ENCODE measurements at places on chromosomes 5 and 9.

DNA sequence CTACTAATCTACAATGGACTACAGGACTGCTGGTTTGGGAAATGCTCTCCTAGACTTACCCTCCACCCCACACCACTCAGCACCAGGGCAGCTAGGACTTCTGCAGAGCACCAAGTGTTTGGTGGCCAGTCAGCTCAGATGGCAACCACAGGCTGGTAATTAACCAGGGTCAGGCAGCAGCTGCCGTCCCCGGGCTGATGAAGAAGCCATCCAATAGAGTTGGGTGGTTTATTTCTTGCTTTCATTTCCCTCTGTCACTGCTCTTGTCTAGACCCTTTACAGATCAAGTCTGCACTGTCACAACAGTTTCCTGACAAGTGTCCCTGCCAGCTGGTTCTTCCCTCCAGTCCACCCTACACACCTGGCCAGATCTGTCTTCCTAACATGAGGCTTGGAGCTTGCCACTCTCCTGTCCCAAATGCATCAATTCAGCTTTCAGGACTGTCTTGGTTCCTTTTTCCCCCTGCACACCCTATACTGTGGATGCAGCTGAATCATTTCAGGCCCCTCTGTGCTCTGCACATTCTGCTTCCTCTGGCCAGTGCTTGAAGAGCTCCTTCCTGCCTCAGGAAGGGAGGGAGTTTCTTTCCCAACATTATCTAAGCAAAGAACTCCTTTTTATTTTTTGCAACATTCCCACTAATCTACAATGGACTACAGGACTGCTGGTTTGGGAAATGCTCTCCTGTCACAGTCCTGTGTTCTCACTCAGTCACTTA lies 30.2 kb upstream of the HSPA9 start:
- no peak for DNase-seq

DNA sequence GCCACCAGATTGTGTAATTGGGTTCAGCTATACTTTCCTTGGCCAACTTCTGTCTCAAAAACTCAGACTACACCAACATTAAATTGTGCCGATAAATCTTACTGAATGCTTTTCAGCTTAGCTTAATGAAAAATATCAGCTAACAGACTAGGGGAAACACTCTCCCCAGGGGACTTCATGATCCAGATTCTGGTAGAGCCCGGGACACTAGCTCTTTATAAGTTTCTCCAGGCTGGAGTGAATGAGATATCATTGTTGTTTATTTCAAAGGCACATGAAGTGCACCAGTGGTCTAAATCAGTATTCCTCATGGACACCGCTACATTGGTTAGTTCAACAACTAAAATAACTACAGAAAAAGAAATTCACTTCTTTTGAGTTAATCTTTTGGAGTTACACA lies 10.5 kb upstream of the LHFPL2 start:
- DNase-seq: no peak

DNA sequence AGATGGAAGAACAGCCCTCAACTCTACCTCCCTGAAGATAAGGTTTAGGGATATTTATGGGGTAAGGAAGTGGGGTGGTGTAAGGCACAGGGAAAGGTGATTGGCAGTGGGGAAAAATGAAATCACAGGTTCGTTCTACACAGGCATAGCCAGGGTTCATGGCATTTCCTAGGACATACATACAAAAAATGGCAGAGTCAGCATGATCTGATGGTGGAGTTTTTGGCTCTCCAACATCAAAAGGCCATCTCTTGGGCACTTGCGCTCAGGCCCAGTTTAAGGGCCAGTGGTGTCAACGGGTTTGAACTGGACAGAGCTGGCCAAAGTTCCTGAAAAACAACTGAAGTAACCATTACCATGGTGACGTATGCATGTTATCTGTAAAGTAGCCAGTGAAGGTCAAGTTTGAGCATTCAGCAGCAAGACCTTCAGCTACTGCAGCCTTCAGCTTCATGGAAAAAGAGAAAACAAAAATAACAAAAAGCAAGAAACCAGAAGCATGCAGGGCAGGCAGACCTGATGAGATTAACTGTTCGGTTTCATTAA lies 92.8 kb downstream of the SMARCA2 start:
- no peak for DNase-seq

DNA sequence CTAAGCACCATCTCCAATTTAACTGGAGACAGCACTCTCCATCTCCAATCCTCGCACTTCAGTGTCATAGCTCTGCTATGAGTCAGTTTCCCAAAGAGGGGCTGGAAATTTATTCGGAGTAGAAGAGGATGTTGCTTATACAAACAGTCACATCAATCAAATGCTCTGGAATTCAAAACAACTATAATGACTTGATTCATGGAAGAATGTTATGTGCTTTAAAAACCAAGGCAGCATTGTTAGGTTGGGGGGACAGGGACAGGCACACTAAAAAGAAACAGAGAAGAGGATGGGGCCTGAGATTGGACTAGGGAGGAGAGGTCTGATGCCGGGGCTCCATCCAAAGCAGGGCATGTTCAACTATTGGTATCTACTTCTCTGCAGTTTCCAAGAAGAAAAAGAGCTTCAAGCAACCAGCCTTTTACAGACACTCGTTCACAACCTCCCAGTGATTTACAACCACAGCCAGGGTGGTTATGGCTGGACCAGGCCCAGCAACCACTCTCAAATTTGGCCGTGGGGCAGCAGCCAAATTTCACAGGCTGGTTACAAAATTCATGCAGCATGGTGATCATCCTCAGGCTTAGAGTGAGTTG lies 117.5 kb upstream of the ZNF366 start:
- DNase-seq: no peak

GRCh38 chr5:137310051-137310730 lies 188.9 kb downstream of the SPOCK1 start:
- no peak for DNase-seq

DNA sequence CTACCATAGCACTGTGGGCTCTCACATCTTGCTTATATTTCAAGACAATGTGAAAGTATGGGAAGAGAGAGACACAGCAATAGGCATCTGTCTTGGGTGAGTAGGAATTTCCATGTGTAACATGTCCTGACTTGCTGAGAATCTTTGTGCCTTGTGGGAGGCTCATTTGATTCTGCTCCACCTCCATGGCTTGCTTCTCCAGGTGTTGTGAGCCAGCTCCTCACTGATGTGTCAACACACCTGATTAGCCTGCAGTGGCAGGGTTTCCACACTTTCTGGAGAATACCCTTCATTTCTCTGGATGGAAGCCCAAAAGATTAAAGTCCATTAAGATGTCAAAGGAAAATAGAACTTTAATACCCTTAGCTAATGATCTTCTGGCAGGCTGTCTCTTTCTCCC lies 613.6 kb downstream of the ZNF608 start:
- no peak for DNase-seq

GRCh38 chr9:70285246-70285645 lies 26.5 kb downstream of the SMC5 start:
- DNase-seq: no peak

DNA sequence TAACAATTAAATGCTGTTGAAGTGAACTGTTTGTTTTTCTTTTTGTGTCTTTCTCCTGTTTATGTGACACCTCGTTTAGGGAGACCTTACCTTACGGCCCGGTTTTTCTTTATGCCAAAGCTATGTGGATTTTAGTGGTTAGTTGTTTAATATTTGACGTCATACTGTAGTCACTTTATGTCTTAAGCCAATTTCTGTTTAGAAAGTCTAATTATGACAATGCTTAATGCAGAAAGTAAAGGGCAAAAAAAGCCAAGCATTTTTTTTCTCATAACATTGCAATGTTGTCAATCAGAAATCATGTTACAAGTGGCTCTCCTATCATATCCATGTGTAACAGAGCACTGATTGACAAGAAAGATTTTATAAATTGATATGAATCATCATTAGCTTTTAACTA lies 442.5 kb upstream of the ARRDC3 start:
- DNase-seq: no peak

DNA sequence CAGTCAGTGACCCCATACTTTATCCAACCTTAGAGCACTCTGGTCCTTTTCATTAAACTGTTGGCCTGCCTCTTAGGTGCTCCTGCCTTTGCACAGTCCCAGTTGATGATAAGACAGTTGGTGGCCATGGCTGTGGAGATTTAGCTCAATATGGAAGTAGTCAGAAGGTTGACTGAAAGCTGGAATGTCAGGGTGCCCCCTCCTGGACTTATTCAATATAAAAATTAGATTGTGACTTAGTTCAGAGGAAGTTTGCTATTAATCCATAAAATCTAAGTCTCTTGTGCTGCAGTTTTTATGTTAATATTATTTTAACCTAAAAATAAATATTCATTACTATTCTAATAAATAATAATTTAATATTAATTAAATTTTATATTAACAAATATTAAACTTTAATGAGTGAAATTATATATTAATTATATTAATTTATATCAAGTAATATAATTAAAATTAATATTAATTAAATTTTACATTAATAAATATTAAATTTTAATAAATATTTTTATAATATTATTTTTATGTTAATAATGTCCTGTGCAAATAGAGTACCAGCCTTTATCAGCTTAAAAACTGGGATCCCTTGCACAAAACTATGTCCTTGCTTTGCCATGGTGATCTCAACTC lies 77.7 kb upstream of the ADAMTSL1 start:
- no peak for DNase-seq

DNA sequence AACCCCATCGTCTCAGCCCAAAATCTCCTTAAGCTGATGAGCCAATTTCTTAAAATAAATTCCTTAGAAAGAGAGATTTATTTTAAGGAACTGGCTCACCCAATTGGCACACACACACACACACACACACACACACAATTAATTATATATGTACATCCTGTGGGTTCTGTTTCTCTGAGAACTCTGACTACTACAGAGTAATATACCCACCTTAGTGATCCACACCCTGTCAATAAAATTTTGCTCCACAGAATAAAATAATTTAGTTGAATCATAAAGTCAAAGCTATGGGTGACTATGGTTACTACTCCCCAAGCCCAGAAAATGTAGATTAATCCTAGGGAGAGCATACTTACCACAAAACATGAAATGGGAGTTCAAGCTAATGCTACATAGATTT lies 131.0 kb downstream of the DMAC1 start:
- no peak for DNase-seq

DNA sequence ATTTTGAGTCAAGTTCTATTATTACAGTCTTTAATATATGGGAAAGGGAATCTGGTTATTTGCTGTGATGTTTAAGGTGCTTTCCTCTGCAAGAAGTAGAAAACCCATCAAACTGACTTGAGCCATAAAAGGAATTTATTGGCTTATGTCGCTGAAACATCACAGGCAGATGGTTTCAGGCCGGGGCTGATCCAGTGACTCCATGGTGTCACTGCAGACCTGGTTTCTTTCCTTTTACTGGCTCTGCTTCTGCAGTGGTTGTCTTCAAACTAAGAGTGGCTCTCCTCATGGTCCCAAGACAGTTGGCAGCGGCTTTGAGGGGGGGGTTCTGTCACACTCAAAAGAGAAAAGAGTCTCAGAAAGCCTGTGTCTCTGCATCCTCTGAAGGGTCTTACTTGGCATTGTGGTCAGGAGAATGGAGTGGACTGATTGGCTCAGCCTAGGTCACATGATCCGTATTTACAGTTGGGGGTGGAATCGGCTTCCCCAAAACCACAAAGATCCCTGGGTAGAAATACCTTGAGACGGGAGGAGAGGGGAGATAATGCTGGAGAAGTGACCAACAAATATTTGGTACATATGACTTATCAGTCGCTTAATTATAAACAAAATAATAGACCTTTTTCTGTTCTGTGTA lies 106.3 kb downstream of the DAPK1 start:
- DNase-seq: no peak

- no peak for DNase-seq
These were observed 630.6 kb downstream of the TLE1 start for GRCh38 chr9:81058782-81059181.

DNA sequence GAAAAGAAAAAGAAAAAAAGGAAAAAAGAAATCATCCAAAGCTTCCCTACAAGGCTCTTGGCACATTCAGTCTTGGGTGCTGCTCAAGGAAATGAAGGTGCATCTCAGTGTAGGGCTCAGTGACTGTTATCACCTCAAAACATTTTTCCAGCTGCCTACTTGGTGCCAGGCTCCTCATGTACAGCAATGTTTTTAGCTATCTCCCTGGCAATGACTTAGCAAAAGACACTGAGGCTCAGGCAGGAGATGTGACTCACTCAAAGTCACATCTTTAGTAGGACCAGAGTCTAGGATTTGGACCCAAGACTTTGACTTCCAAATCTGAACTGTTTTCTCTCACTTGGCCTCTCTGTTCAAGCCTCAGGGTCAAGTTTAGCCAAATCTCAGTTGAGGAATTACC lies 264.2 kb downstream of the CRB2 start:
- DNase-seq: no peak

DNA sequence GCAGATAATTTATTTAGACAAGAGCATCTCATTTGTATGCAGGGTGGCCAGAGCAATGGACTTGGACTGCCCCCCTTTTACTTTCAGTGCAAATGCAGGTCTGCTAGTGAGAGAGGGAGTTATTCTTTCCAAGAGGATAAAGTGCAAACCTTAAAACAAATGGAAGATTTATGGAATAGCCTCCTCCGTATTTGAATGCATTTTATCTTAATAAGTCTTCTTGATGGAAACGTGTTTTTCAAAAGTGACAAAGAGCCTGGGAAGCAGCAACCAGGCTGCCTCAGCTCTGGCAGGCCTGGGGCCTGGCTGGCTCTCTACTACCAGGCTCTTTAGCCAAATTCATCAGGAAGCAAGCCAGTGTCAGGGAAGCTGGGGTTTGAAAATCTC lies 6.8 kb downstream of the NR2F1 start:
- DNase-seq: no peak

DNA sequence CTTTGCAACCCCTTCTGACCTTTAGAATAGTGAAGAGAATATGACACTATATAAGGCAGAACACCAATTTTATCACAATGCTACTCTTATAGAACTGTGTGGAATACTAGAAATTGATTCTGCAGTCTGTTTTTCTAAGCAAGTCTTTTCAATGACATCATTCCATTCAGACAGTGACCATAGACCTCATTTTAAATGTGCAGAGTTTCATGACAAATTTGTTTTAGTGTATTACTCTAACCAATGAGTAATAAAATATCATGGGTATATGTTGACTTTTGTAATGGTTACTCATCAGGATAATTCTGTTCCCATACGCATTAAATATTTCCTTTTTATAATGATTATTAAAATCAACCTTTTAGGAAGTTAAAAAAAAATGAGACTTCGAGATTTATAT lies 219.9 kb downstream of the COX7C start:
- DNase-seq: no peak

GRCh38 chr9:132487980-132488535 lies 78.0 kb downstream of the CFAP77 start:
- DNase-seq: no peak

GRCh38 chr5:130126746-130127145 lies 222.5 kb downstream of the CHSY3 start:
- no peak for DNase-seq

GRCh38 chr5:128413356-128413755 lies 124.7 kb downstream of the FBN2 start:
- no peak for DNase-seq

All from stimulated activated CD8-positive, alpha-beta memory T cell treated with anti-CD3 and anti-CD28 coated beads, Interleukin-4, amount 100 ng/mL, for 24 hours (primary cell).